ENCODE measurements at places on chromosomes 1 and 21.
A peak's percentile ranks its signal among the peaks of the same experiment; 100 is the strongest.

- DNase-seq, result no peak
These were observed 574.7 kb upstream of the ZP4 start for GRCh38 chr1:238465449-238465848.

DNA sequence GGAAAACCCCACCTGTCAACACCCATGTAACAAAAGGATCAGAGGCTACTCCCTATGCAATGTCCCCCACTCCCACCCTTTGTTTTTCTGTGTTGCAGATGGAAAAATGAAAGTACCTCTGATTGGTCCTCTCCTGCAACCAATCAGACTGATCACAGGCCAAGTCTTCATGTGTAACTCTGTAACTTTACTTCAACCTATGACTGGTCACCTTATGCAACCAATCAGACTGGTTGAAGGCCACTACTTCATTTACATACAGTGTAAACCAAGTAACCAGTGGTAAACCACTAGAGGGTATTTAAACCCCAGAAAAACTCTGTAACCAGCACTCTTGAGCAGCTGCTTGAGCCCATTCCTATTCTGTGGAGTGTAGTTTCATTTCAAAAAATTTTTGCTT lies 266.3 kb upstream of the OLFM3 start:
- DNase-seq, result no peak

DNA sequence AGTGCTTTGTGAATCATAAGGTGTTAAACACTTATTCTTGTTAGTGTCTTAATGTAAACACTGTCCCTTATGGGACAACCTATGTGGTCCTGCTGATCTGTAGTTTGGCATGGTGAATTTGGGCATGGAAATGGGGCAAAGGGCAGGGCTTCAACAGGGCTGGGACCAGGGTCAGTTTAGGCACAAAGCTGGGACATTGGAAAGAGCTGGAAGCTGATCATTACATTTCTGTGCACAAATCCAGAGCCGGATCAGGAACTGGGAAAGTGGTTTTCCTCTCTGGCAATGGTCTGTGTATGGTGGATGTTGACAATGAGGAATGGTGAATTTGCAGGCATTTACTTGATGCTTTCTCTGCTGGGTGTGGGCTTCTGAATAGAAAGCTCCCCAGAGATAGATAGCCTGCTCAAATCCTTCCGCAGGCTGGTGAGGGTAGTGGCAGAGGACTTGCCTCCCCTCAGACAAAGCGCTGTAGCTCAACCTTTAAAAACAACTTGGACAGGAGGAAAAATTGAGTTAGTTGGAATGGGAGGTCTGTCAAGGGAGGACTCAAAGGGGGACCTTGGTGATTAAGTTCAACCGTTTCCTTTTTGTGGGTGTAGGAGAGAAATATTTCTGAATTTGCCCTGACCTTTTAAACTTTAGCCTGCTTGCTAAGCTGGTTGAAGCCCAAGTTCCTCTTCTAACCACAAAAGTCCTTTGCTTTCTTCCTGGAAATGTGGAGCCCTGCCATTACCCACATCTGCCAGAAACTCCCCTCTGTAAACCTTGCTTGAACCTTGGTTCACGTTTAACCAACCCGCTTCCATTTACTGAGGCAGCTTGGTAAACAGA lies 35.3 kb downstream of the HLX start:
- no peak for DNase-seq

DNA sequence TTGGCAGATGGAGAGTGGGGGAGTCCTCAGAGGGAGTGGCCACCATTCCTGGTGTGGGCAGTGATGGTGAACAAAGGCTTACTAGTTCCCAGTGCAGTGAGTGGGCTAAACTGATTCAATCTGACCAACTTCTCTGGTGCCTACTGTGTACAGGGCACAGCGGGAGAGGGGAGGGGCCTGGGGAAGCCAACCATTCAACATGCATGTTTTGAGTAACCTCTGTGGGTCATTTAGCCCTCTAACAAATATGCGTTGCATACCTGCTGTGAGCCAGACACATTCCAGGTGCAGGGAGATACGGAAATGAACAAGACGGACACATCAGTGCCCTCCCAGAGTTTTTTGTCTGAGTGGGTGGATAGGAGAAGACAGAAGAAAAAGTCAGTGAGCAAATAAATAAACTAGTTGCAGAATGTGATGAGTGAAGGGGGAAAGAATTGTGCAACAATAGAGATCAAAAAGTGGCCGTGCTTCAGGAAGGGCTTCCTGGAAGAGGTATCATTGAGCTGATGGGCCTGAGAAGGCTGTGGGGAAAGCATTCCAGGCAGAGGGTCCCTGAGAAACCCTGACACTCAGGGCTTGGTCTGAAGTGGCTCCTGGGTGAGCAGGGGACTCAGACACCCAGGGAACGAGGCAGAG lies 78.8 kb downstream of the EPHB2 start:
- no peak for DNase-seq

GRCh38 chr1:243447347-243447746 lies 191.5 kb downstream of the SDCCAG8 start:
- DNase-seq, result no peak

DNA sequence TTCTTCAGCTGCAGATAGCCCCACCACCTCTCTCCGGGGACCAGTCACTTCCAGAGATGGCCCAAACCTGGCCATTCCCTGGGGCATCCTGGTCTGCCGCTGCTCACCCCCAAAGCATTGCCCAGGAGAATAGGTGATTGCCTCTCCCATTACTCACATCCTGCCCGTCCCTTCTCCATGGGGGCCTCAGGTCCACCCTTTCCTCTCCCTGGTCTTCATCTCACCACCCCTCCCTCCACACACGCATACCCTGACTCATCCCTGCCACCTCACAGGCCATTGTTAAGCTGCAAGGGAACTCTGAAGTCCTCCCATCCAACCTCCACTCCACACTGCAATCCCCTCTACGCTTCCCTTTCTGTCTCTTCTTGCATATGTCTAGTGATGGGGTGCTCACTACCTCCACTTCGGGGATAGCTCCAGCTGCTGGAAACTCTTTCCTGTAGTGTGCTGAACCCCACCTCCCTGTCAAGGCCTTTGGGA lies at the start of gene PLEKHG5:
Gene PLEKHG5, minus strand, starts transcription at position 188 of the 483 bp plus-strand sequence. CDS start 14,096 bp downstream, outside the sequence.
- no peak for DNase-seq

DNA sequence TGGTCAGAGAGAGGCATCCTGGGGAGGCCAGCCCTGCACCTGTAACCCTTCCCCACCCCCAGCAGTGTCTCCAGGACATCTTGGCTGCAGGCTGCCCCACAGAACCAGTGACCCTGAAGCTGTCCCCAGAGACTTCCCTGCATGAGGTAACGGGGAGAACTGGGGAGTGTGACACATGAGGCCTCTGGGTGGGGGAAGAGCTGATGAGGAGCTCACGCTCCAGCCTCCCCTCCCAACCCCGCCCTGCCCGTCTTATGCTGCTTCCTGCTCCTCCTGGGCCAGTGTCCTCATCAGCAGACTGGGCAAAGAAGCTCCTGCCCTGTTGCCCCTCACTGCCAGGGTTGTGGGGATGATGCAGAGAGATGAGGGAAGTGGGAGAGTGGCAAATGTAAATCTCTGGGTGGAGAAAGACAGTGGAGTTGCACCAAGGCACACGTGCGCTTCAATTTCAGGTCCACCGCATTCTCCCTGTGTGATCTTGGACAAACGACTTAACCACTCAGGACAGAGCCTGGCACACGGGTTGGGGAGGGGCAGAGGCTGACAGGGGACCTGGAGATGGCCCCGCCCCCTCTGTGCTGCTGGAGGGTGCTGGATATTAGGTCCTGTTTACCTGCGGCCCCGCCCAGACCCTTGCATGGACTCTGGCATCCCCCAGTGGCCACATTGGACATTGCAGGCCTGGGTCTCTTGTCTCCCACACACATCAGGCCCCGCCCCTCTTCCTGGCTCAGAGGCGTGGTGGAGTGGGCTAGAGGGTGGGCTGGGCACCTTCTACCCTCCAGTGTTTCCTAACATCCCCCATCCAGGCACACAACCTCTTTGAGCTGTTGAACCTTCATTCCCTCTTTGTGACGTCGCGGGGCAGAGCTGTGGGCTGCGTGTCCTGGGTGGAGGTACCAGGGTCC lies 12.3 kb downstream of the CLCNKB start:
- peak; percentile 87 for DNase-seq

DNA sequence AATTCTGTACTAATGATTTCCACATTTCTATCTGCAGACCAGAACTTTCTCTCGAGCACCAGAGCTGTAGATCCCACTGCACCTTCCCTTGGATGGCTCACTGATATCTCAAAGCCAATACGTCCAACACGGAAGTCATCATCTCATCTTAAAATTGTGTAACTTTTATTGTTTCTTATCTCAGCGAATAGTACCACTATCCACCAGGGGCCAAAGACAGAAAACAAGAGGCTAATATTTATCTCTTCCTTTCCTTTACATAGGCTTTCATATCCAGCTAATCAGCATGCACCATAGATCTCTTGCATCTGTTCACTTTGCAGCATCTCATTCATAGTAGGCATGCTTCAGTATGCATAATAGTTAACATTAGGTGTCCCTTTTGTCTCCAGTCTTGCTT lies 303.6 kb downstream of the PTPRC start:
- DNase-seq, result no peak

DNA sequence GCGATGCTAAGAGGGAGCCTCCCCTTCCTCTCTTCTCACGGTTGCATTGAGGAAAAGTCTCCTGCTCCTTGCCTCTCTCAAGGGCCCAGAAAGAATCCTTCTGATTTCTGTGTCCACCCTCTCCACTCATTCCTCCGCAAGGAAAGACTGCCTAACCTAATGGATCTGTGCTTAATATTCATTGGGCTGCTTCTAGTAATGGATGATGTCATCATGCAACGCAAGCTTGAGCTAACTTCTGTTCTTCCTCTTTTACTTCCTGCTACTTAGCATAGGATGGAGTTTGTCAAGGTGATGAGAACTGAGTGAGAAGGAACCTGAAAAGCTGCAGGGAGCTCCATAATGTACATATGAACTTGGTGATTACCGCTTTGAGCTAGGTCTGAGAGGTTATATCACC lies 35.2 kb upstream of the HMGB4 start:
- no peak for DNase-seq

DNA sequence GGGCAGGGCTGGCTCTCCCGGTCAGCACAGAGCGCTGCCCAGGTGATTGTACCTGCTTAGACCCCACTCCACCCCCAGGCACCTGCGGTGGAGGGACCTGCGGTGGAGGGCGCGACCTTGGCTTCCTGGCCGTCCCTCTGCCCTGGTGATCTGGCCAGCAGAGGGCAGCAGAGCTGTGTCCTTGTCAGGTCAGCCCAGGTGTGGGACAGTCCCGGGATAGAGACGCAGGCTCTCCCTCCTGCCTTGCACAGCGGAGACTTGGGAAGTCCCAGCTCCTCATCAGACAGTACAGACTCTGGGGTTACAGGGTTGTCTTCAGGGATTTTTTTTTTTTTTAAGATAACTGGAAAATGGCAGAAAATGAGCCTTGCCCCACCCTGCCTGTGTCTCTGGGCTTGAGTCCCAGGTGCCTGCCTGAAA lies 10.0 kb downstream of the SLX9 start:
- DNase-seq, result peak; percentile 87

GRCh38 chr1:19429611-19430010 lies 55.7 kb downstream of the CAPZB start:
- peak; percentile 66 for DNase-seq

DNA sequence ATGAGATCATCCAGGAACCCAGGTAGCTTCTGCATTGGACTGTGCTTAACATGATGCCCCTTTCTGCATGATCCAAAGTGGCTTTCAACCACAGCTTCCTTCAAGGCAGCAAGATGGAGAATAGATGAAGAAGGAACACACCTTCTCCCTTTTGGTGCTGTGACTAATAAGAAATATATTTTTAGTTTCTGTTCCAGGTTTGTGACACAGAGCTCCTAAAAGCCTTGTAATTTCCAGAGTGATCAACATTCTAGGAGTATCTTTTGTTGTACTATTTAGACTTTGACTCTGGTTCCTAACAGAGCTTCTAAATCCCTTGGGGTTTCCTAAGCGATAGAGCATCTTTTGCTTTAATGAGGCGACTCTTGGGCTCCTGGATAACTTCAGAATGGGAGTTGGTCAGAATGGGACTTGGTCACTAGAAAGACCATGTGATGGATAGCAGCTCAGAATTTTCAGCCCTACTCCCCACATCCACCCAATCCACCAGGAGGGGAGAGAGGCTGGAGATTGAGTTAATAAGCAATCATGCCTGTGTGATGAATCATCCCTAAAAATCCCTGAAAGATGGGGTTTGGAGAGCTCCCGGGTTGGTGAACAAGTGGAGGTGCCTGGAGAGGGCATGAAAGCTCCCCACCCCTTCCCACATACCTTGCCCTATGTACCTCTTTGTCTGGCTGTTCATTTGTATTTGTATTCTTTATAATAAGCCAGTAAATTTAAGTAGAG lies 134.8 kb downstream of the FGGY start:
- DNase-seq, result no peak

GRCh38 chr1:155305881-155306391 lies 2.7 kb upstream of the FDPS start:
- DNase-seq, result no peak

DNA sequence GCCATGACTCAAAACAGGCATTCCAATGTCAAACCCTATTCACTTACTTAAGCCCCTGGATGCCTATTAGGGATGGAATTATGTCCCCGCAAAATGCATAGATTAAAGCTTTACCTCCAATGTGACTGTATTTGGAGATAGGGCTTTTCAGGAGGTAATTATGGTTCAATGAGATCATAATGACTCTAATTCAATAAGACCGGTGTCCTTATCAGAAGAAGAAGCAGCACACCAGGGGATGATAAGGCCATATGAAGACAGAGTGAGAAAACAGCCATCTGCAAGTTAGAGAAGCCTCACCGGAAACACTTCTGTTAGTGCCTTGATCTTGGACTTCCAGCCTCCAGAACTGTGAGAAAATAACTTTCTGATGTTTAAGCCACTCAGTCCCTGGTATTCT lies 1131.8 kb upstream of the TMPRSS15 start:
- no peak for DNase-seq

DNA sequence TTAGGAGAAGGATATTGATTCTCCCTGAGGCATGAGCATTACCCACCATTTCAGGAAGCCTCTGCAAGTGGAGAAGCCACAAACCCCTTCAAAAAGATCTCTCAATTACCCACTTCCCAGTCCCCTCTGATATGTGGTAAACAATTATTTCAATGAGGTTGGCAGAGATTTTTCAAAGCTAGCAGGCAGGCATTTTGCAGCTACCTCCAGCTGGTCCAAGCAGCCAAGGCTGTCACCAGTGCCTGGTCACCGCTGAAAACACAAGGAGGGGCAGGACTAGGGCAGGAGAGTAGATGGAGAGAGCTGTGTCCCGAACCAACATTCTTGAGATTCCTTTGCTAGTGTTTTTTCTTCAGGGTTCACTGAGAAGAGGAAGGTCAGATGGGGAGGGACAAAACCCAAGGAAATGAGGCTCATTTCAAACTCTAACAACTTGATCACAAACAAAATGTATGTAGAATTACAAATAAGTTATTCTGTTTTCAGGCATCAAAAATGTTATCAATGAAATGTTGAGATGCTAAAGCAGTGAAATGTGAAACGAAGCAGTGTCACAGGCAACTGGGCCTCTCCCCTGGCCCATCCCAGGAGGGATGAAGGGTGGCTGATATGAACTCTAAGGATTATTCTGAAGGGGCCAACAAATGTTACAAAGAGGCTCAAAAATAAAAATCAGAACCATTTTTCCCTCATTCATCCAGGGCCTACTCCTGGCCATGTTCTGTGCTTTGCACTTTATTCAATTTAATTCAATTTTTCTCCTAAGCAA lies 22.3 kb downstream of the APP start:
- DNase-seq, result no peak

All from right hindlimb (tissue), 1 donor.